ENCODE measurements at places on chromosomes 1 and 21.
A peak's percentile ranks its signal among the peaks of the same experiment; 100 is the strongest.

DNA sequence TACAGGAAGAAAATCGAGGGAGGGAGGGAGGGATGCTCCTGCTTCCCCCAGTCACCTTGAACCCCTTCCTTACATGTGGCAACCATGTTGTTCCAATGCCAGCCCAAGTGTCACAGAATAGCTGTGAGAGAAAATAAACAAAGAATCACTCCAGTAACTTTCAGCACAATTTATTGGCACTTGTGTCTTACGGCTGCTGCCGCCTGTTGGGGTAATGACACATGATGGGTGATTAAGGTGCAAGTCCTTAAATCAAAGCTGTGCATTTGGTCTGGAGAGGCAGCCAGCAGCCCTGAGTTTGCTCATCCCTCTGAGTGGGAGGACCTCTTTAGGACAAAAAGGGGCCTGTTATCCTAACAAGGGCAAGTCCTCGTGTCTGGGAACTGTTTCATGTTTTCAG is 377.7 kb downstream of the PCP4 start:
- no peak overlapping the region for H3K27ac ChIP-seq
- H3K36me3 ChIP-seq: no peaks in the 10 kb centered on the region
- H3K27me3 ChIP-seq: no peaks in the 10 kb centered on the region

DNA sequence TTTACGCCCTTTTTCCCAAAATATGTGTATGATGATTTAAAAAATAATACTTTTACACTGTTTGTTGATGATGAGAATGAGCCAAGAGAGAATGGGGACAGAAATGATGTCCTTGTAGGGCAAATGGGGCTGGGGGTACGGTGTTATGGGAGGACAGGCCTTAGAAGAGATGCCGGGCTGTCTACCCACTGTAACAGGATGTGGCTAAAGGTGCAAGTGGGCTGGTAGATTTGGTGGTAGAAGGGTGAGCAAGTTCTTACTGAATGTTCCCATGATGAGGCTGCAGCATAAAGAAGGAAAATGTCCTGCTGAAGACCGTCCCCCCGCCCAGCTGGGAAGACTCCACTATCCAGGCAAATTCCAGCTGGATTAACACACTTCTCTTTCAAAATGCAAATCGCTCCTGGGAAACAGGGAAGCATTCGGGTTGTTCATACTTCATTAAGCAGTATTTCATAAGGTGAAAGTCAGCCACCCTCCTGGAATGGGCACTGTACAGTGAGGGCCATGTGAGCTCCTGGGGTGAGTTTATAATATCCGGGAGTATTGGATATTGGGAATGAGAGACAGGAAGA is 14.0 kb downstream of the GPA33 start:
- peaks cover 6% of the 10 kb centered on the region for H3K36me3 ChIP-seq
- H3K4me3 ChIP-seq: peak overlapping the region; percentile 15
- no peak for DNase-seq
- H3K27me3 ChIP-seq: no peaks in the 10 kb centered on the region
- peak overlapping the region; percentile 30 for H3K27ac ChIP-seq

DNA sequence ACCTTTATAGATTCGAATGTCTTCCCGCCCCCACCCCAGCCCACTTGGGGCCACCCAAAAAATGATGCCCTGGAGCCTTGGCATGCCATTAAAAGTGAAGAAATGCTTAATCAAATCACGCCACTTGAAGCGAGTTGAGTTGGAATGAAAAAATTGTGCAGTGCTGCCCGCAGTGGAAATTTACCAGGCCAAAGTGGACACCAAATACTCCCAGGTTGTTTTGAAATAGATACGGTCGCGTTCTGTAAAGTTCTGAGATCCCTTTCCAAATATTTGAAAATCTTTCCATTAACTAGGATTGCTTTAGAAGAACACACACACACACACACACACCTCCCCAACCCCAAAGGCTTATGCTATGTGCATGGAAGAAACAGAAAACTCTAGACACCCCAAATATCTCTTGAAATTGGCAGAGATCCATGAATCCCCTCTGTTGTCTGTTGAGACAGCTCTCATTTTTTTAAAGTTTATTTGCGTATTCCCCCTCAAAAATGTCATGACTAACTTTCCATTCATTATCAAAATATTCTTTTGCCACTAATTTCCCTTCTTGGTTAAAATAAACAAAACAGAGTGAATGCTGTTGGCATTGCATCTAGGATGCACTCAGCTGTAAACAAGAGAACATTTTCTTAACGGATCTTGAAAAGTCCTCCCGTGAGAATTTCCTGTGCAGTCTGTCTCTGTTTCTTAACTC is 142.3 kb upstream of the KCNE2 start:
- H3K36me3 ChIP-seq: no peaks in the 10 kb centered on the region
- no peak overlapping the region for H3K27ac ChIP-seq
- no peak for DNase-seq
- no peaks in the 10 kb centered on the region for H3K27me3 ChIP-seq
- no peaks in the 10 kb centered on the region for H3K4me1 ChIP-seq
- no peak overlapping the region for H3K4me3 ChIP-seq

- H3K4me1 ChIP-seq: peaks cover 9% of the 10 kb centered on the region
- no peak for DNase-seq
- no peak overlapping the region for H3K27ac ChIP-seq
- peaks cover 13% of the 10 kb centered on the region for H3K27me3 ChIP-seq
Measured at GRCh38 chr1:58621391-58621790, 44.3 kb upstream of the TACSTD2 start.

DNA sequence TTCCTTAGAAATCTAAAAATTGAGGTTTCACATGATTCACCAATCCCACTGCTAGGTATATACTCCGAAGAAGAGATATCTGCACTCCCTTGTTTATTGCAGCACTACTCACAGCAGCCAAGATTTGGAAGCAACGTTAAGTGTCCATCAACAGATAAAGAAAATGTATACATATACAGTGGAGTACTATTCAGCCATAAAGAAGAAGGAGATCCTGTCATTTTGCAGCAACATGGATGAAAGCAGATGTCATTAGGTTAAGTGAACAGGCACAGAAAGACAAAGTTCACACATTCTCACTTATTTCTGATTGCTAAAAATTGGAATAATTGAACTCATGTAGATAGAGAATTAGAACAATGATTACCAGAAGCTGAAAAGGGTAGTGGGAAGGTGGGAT is 56.4 kb downstream of the RABGAP1L start:
- H3K4me1 ChIP-seq: peaks cover 7% of the 10 kb centered on the region
- peaks cover under 1% of the 10 kb centered on the region for H3K36me3 ChIP-seq
- DNase-seq: no peak
- no peaks in the 10 kb centered on the region for H3K27me3 ChIP-seq

GRCh38 chr21:44814498-44815023 is 3.3 kb downstream of the SUMO3 start:
- peaks cover 17% of the 10 kb centered on the region for H3K4me1 ChIP-seq
- no peak overlapping the region for H3K4me3 ChIP-seq
- H3K36me3 ChIP-seq: no peaks in the 10 kb centered on the region
- H3K27ac ChIP-seq: no peak overlapping the region

DNA sequence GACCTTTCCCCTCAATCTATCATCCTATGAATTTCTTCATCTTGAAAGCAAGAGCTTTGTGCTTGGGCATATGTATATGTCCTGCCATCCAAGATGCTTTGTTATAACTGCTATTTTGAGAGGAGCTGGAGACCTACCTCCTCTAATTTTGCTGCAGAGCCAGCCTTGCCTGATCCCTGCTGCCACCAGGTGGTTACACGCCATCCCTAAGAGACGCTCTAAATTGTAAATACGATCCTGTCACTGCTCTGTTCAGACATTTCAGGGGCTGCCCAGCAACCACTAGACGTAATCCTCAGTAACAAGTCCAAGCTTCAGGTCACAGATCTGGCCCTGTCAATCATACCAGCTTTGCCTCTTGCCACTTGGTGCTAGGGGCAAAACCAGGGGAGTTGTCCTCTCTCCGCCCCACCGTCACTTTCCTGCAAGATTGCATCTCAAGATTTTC is 32.9 kb downstream of the GPA33 start:
- H3K4me1 ChIP-seq: no peaks in the 10 kb centered on the region
- no peak overlapping the region for H3K4me3 ChIP-seq
- no peak for DNase-seq
- no peak overlapping the region for H3K27ac ChIP-seq
- no peaks in the 10 kb centered on the region for H3K27me3 ChIP-seq
- H3K36me3 ChIP-seq: peaks cover 2% of the 10 kb centered on the region

DNA sequence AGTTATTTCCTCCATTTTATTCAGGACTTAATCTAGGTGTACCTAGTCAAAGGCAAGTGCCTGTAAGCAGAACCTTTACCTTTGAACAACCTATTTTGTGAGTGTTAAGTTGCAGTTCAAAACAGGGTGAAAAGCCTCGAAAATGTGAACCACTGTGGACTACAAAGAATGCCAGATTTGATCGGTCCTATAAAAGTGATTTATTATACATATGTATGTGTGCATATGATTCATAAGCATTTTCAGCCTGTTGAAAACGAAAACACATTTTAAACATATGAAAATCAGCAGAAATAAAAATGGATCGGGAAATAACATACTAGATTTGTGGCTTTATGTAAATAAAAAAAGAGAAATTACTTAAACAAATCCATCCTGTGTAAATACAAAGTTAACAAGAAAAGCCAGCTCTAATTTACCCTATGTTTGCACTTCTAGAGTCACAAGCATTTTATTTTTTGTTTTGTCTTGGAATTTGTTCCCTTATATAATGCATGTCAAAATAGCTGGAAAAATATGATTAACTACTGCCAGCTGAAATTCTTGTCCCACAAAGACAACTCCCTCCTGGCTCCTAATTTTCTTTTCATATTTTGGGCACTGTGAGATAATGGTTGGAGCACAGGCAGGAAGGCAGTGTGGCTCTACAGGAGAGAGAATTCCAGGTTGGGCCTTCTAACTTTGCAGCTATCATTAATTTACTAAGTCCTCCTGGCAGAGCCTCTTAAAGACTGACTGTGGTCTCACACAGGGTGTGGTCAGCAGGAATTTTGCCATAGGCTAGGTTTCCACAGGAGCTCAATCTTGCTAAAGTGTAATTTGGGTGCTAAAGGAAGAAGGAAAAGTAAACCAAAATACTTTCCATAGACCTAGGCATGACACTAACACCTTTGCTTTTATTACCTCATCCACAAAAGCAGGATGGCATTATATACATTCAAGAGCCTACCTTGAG is 70.2 kb upstream of the CDC42BPA start:
- no peak for DNase-seq
- H3K27me3 ChIP-seq: no peaks in the 10 kb centered on the region
- no peak overlapping the region for H3K27ac ChIP-seq
- H3K4me3 ChIP-seq: no peak overlapping the region
- no peaks in the 10 kb centered on the region for H3K4me1 ChIP-seq

- no peaks in the 10 kb centered on the region for H3K27me3 ChIP-seq
- H3K4me1 ChIP-seq: no peaks in the 10 kb centered on the region
- no peak overlapping the region for H3K27ac ChIP-seq
- DNase-seq: no peak
- no peak overlapping the region for H3K4me3 ChIP-seq
- H3K36me3 ChIP-seq: no peaks in the 10 kb centered on the region
Measured at GRCh38 chr1:229013981-229014380, 256.9 kb upstream of the RAB4A start.

DNA sequence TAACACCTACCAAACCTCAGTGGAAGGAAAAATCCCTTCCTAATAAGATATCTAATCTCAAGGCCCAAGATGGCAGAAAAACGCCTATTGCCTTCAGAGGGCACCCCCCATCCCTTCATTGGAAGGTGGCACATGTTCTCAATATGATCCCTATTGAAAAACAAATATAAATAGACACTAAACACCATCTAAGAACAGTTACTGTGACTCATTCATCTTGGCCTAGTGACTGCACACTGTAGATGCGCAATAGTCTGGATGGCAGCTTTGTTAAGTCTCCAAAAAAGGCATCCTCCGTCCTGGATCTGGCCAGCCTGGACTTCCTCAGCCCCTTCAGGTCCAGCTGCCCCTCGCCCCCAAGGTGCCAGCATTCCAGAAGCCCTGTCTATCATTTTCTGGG is 121.9 kb downstream of the CAPN8 start:
- H3K4me3 ChIP-seq: no peak overlapping the region
- no peaks in the 10 kb centered on the region for H3K36me3 ChIP-seq
- no peak for DNase-seq
- H3K4me1 ChIP-seq: peaks cover under 1% of the 10 kb centered on the region

GRCh38 chr1:161510477-161510876 is 5.2 kb downstream of the FCGR2A start:
- no peak overlapping the region for H3K4me3 ChIP-seq
- H3K4me1 ChIP-seq: peaks cover 4% of the 10 kb centered on the region
- no peaks in the 10 kb centered on the region for H3K36me3 ChIP-seq

DNA sequence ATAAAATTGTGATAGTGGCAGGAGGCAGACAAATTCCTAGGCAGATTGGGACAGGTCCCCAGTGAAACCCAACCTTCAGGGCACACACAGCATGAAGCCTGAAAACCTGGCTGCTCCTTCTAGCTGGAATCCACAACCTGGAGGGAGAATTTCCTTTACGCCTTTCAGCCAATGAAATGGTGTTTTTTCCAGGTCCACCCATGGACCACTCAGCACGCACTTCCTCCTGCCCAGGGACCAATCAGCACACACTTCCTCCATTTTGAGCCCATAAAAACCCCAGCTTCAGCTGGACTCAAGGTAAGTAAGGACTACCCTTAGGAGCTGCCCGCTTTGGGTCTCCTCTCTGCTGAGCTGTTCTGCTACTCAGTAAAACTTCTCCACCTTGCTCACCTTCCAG is 120.1 kb downstream of the AKT3 start:
- H3K4me1 ChIP-seq: peaks cover 50% of the 10 kb centered on the region
- peaks cover 13% of the 10 kb centered on the region for H3K36me3 ChIP-seq
- H3K27me3 ChIP-seq: no peaks in the 10 kb centered on the region
- H3K27ac ChIP-seq: no peak overlapping the region

DNA sequence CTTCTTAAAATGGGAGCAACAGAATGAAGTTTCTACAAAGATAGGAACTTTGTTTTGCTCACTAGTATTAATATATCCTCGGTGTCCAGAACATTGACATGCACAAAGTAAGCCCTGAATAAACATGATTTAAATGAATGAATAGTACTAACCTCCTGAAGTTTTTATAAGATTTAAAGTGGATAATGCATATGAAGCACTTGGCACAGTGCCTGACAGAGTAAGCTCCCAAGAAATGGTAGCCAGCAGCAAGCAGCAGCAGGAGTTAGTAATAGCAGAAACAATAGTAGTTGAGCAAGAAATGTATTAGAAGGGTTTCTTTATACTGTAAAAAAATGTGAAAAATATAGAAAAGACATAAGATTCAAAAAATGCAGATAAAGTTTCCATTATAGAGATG is 258.1 kb upstream of the C1orf87 start:
- peaks cover 3% of the 10 kb centered on the region for H3K27me3 ChIP-seq
- H3K4me3 ChIP-seq: no peak overlapping the region
- no peak for DNase-seq

- H3K36me3 ChIP-seq: peaks cover 10% of the 10 kb centered on the region
- H3K27me3 ChIP-seq: peaks cover 40% of the 10 kb centered on the region
- peak within 1 kb of the TSS; percentile 63 for H3K4me3 ChIP-seq
- no peak for DNase-seq
- H3K4me1 ChIP-seq: peaks cover 7% of the 10 kb centered on the region
Measured at GRCh38 chr21:41316200-41317062, at the start of gene FAM3B. TSS of gene FAM3B (plus strand) at chr21:41316801. CDS start at chr21:41316880, 79 bp downstream.

- H3K4me3 ChIP-seq: no peak overlapping the region
- no peaks in the 10 kb centered on the region for H3K36me3 ChIP-seq
- no peak for DNase-seq
- H3K27me3 ChIP-seq: peaks cover 39% of the 10 kb centered on the region
Measured at GRCh38 chr1:65276197-65276939, 33.0 kb upstream of the DNAJC6 start.

- H3K4me1 ChIP-seq: peaks cover 8% of the 10 kb centered on the region
- peaks cover 77% of the 10 kb centered on the region for H3K27me3 ChIP-seq
- no peak for DNase-seq
- no peak overlapping the region for H3K27ac ChIP-seq
- peak overlapping the region; percentile 88 for H3K4me3 ChIP-seq
- H3K36me3 ChIP-seq: peaks cover 7% of the 10 kb centered on the region
Measured at GRCh38 chr1:47996406-47997226, 569 bp downstream of the TRABD2B start.
